Liver (tissue), 10 donors: ENCODE measurements at places on chromosomes 7 and 10. TPM values are rescaled to one million over a fixed set of nuclear protein-coding genes. Genes with fewer than 3 reads are reported as not detected.

DNA sequence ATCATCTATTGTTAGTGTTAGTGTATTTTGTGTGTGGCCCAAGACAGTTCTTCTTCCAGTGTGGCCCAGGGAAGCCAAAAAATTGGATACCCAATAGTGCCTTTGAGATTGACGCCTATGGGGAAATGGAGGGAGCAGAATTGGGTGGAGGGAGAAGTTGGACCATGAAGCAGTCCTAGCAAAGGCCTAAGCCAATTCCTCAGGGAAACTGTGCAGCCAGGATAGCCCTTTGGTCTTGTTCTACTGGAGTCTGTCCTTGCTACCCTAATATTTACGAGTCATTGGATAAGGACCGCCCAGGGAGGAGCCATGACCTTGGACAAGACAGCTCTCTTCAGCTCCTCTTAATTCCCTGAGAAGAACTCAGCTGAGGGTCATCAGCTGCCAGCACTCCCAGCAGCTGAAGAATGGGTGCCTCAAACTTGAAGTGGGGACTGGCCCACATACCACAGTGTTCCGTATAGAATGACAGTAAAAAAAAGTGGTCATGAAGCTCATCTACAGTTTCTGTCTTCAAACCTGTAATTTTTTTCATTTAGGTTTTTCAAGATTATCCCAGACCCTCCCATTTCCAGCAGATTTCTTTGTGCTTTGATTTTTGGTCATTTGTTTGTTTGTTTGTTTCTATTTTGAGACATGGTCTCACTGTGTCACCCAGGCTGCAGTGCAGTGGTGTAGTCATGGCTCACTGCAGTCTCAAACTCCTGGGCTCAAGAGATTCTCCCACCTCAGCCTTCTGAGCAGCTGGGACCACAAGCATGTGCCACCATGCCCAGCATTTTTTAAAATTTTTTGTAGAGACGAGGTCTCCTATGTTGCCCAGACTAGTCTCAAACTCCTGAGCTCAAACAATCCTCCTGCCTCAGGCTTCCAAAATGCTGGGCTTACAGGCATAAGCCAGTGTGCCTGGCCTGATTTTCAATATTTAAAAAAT is 81.2 kb downstream of the C1GALT1 start:
- no peaks in the 10 kb centered on the region for H3K27me3 ChIP-seq
- no peaks in the 10 kb centered on the region for H3K36me3 ChIP-seq
- H3K4me1 ChIP-seq: no peaks in the 10 kb centered on the region

The CHCHD1 gene
- total RNA-seq: 13.7 TPM

The COL28A1 gene
- total RNA-seq: 0.50 TPM

DNA sequence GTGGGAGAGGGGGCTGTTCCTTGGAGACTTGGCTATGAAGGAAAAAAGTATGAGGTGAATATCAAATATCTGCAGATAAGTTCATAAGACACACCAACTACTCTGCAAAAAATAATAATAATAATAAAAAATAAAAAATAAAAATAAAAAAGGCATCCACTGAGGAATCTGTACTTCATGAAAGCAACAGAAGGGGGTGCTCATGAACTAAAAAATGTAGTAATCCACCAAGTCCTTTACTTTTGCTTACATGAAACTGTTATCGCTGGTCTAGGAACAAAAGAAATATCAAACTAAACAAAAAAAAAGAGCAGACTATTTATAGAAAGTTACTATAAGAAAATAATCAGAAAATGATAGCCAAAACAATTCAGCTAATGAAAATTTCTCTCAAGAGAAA is 579.0 kb downstream of the PHTF2 start:
- no peaks in the 10 kb centered on the region for H3K36me3 ChIP-seq
- no peaks in the 10 kb centered on the region for H3K27me3 ChIP-seq
- no peak overlapping the region for H3K27ac ChIP-seq
- H3K4me1 ChIP-seq: no peaks in the 10 kb centered on the region

DNA sequence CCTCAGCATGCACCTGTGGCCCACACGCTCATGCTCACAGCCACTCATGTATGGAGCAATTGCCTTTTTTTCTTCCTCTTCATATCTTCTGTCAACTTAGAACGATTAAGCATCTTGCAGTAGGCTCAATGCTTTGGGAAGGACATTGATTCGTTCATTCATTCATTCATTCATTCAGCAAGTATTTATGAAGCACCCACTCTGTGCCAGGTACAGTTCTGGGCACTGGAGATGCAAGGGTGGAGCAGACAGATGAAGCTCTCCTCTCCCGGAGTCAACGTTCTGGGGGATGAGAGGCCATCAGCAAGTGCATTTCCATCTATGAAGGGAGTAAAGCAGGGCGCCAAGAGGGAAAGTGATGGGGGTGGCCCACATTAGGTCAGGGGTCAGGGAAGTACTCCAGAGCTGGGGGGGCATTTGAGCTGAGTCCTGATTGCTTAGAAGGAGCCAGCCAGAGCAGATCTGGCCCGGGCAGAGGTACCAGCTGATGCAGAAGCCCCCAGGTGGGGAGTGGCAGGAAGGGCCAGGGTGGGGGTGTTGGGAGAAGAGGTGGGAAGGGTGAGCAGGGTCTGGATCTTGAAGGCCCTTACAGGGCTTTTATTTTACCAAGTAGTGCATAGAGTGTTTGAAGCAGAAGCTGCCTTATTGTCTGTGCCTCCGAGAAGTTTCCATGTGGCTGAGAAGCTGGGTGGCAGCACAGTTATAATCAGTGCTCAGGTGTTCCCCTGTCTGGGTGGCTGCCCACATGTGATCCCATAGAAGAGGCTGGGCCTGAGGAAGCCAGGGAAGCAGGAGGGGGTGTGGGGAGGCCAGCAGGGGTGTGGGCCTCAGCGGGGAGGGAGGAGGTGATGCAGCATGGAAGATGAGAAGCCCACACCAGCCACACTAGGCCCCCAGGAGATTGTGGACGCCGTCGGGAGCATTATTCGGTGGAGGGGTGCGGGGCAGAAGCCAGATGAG is 36.2 kb downstream of the CHST3 start:
- H3K36me3 ChIP-seq: no peaks in the 10 kb centered on the region
- no peak overlapping the region for H3K4me3 ChIP-seq
- no peak for DNase-seq
- H3K4me1 ChIP-seq: no peaks in the 10 kb centered on the region
- no peaks in the 10 kb centered on the region for H3K27me3 ChIP-seq

The PDE6C gene
- total RNA-seq: not detected
